Calu3 (cell line): ENCODE measurements at places on chromosomes 16 and 17. TPM values are rescaled to one million over a fixed set of nuclear protein-coding genes. Genes with fewer than 3 reads are reported as not detected.

C16orf92 gene
- total RNA-seq: not detected in 2 replicates

GRCh38 chr17:15782866-15783265, 50.8 kb downstream of the TBC1D26 start:
- DNase-seq: peak; percentile 4
- no peaks in the 10 kb centered on the region for H3K27me3 ChIP-seq
- peaks cover 10% of the 10 kb centered on the region for H3K36me3 ChIP-seq
- H3K4me3 ChIP-seq: peak overlapping the region; percentile 48
- no peaks in the 10 kb centered on the region for H3K4me1 ChIP-seq

GSG1L gene
- total RNA-seq: not detected in 2 replicates

DNA sequence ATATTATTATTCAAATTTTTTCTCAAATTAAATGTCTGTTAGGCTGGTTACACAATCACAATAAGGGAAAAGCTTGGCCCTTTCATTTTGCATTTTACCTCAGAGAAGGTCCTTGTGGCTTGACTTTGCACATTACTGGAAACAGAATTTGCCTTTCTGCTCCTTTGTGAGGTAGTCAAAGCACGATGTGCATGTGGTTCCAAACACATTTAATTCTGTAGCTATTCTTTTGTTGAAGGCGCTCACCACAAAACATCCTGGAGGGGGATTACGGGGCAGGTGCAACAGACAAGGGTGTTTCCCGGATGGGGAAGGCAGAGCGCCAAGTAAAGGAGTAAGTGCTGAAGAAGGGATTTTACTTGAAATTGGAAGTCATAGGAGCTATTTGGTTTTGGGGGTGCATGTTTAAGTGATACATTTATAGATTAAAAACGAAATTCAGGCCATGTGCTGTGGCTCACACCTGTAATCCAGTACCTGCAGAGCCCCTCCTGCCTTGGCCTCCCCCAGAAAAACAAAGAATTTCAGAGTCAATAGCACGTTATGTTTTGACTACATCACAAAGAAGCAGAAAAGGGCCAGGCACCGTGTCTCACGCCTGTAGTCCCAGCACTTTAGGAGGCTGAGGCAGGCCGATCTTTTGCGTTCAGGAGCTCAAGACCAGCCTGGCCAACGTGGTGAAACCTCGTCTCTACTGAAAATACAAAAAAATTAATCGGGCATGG, 31.2 kb upstream of the TENT4B start:
- DNase-seq: no peak
- H3K4me3 ChIP-seq: no peak overlapping the region
- H3K4me1 ChIP-seq: no peaks in the 10 kb centered on the region
- peaks cover 14% of the 10 kb centered on the region for H3K27me3 ChIP-seq
- no peaks in the 10 kb centered on the region for H3K36me3 ChIP-seq

DNA sequence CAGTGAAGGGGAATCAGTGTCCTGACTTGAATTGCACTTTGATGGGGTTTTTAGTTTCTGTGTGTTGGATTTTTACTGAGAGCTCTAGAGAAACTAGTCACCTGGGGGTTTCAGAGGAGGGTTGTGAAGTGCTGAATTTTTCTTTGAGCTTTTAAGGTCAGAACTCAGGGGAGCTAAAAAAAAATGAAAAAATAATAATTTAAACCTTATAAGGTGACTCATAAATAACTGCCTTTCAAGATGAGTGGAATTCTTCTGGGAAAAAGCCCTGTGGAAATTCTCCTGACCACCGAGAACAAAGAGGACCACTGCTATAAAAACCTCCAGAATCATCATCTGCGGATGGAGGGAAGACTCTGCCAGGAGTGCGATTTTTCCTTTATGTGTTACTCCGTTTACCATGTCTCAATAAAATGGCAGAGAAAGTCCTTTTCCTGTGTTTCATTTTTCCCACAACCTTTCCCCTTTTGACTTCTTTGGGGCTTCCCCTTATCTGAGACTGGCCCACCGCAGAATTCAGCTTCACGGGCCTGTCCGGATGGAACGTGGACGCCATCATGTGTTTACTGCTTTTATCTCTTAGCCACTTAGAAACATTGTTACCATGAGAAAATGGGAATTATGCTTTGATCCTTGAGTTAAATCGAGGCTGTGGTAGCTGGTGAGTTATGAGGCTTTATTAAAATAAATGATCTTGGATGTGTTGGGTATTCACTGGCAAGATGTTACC, 39.7 kb downstream of the RPTOR start:
- DNase-seq: no peak
- no peak overlapping the region for H3K4me3 ChIP-seq
- H3K27me3 ChIP-seq: no peaks in the 10 kb centered on the region
- H3K36me3 ChIP-seq: peaks cover 6% of the 10 kb centered on the region

DNA sequence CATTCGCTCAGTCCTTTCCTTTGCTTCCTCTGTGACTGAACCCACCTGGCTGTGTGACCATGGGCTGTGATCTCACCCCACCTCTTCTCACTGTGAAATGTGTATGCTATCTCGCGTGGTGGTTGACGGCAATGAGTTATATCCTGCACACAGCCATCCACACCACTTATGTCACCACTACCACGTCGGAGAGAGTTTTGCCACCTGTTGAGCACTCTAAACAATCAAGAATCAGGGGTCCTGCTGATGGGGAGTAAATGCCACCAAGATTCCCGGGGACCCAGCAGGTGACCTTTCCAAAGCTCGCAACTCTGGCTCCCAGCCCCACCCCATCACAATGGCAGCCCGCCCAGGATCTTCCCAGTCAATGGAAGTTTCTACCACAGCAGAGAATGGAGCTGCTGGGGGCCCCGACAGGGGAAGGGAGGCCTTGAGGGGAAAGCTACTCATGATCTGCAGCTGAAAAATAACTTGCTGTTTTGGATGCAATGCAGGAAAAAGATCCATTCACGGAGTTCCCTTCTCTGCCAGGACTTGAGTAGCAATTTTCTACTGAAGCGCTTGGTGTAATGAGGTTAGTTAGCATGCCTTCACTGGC, 26.2 kb upstream of the RCVRN start:
- DNase-seq: no peak
- H3K36me3 ChIP-seq: no peaks in the 10 kb centered on the region
- H3K4me1 ChIP-seq: no peaks in the 10 kb centered on the region
- no peak overlapping the region for H3K4me3 ChIP-seq
- no peaks in the 10 kb centered on the region for H3K27me3 ChIP-seq

DNA sequence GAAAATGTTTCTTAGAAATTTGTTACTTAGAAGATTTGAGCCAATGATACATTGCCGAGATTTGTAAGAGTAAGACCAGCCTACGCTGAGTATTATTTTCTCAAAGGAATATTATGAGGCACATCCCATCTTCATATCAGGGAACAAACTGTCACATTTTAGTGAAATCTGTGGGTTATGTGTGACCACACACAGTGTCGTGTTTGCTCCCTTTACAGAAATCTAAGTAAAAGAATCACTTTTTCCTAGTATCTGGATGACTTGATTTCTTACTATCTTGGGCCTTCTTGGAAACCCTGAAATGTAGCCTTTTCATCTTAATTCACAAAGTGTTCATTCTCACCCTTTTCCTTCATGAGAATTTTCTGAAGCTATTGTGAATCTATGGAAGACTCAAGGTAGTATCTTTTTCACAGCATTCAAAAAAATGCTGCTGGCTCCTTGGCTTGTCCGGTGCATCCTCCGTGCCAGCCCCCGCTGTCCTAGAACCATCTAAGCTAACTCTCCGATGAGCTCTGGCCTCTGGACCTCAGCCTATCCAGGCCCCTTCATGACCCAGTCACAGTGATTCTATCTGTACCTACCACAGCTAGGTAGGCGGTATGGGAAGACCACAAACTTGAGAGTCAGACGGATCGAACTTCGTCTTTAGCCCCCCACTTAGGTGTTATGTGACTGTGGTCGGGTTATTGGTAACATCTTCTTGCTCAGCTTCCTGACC, 524.3 kb downstream of the MAF start:
- H3K27ac ChIP-seq: no peak overlapping the region
- H3K4me3 ChIP-seq: no peak overlapping the region
- no peak for DNase-seq
- no peaks in the 10 kb centered on the region for H3K27me3 ChIP-seq
- H3K4me1 ChIP-seq: no peaks in the 10 kb centered on the region

DNA sequence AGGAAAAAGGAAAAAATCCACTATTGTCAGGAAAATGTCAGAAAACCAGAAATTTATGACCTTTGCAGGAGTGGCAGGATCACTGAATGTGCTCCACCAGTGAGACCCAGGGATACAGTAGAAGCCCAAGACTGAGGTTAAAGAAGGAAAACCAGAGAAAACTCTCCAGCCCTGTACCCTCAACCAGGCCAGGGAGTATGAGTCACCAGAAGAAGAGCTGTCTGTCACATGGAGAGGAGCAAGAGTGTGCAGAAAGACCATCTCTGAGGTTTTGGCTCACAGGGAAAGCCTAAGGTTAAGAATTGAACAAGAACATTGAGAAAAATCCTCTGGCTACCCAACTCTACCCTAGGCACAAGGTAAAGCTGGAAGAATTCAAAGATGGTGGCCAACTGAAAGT, 47.6 kb upstream of the MON1B start:
- no peaks in the 10 kb centered on the region for H3K36me3 ChIP-seq
- DNase-seq: no peak
- H3K27me3 ChIP-seq: no peaks in the 10 kb centered on the region
- no peak overlapping the region for H3K4me3 ChIP-seq
- H3K4me1 ChIP-seq: no peaks in the 10 kb centered on the region
- no peak overlapping the region for H3K27ac ChIP-seq

DNA sequence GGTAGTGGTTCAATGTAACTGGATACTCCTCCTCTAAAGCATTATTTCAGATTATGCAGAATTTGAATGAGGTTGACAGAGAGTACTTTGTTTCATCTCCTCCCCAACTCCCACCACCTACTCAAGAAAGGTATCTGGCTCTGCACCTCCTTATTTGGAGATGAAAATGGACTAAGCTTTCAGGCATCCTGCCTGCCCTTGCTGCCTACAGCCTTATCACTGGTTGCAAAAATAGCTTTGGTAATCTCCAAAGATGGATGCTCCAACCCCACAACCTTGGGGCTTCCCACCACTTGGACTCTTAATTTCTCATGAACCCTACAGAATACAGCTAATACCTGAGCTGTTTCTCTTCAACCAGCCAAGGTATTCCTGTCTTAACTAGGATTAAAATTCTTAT, 45.3 kb upstream of the CORO6 start:
- no peak overlapping the region for H3K27ac ChIP-seq
- H3K4me1 ChIP-seq: peaks cover 20% of the 10 kb centered on the region
- no peak overlapping the region for H3K4me3 ChIP-seq
- H3K27me3 ChIP-seq: no peaks in the 10 kb centered on the region
- no peak for DNase-seq

DNA sequence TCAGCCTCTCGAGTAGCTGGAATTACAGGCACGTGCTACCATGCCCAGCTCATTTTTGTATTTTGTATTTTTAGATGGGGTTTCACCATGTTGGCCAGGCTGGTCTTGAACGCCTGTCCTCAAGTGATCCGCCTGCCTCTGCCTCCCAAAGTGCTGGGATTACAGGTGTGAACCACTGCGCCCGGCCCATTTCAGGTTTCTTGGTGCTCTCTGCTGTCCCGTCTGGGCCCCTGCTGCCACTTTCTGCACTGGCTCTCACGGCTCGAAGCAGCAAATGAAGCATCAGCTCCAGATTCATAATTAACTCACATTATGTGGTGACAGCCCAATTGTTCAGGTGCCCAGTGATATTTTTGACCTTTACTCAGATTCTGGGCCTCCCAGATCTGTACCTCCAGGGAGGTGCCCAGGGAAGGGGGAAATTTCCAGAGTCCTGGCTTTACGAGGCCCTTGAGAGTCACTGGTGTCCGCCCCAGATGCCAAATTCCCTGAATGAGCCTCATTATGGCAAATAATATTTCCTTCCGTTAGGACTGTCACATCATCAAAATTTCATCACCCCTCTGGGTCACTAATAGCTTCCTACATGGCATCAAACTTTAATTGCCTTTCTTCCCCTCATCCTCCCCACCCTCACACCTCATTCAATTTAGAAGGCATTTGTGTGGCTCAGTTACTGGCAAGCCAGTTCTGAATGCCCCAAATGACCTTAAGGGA, 9.0 kb downstream of the SDK2 start:
- peaks cover 8% of the 10 kb centered on the region for H3K36me3 ChIP-seq
- H3K27ac ChIP-seq: no peak overlapping the region
- peaks cover 95% of the 10 kb centered on the region for H3K27me3 ChIP-seq
- no peaks in the 10 kb centered on the region for H3K4me1 ChIP-seq

FOXO3B gene
- total RNA-seq: 2.3 and 3.2 TPM in 2 replicates

C17orf113 gene
- total RNA-seq: 4.2 and 4.5 TPM in 2 replicates

GRCh38 chr17:48100591-48101011, 677 bp downstream of the CBX1 start:
- peak overlapping the region; percentile 87 for H3K4me3 ChIP-seq
- H3K4me1 ChIP-seq: peaks cover 27% of the 10 kb centered on the region
- H3K27me3 ChIP-seq: no peaks in the 10 kb centered on the region
- peak; percentile 74 for DNase-seq
- peaks cover 38% of the 10 kb centered on the region for H3K36me3 ChIP-seq

DPEP1 gene
- not detected in 2 replicates for total RNA-seq

NXN gene
- total RNA-seq: 1.8 and 2.3 TPM in 2 replicates

DNA sequence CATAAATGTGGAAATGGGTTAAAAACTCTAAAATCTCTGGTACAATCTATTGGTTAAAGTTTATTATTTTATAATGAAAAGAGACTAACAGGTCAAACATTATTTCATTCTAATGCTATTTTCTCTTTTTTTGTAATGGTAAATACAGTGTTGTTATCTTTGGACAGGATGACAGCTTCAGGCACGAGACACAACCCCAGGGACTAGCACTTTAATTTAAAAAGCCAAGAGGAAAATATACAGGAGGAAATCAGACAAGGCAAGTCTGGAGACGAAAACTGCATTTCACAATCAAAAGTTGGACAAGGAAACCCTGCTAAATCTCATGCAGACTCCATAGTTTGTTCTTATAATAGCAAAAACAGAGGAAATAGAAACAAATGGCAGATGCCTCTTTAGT, 589.1 kb upstream of the CDH8 start:
- no peaks in the 10 kb centered on the region for H3K27me3 ChIP-seq
- no peak overlapping the region for H3K4me3 ChIP-seq
- H3K36me3 ChIP-seq: no peaks in the 10 kb centered on the region

VWA3A gene
- total RNA-seq: 0.33 and 0.51 TPM in 2 replicates

TMC8 gene
- 1.1 and 2.1 TPM in 2 replicates for total RNA-seq

CIBAR2 gene
- total RNA-seq: not detected in 2 replicates

GRCh38 chr16:74305978-74306784, 9.6 kb downstream of the PSMD7 start:
- no peak for DNase-seq
- H3K27me3 ChIP-seq: no peaks in the 10 kb centered on the region
- no peak overlapping the region for H3K27ac ChIP-seq

TP53TG3F gene
- not detected in 2 replicates for total RNA-seq

DNA sequence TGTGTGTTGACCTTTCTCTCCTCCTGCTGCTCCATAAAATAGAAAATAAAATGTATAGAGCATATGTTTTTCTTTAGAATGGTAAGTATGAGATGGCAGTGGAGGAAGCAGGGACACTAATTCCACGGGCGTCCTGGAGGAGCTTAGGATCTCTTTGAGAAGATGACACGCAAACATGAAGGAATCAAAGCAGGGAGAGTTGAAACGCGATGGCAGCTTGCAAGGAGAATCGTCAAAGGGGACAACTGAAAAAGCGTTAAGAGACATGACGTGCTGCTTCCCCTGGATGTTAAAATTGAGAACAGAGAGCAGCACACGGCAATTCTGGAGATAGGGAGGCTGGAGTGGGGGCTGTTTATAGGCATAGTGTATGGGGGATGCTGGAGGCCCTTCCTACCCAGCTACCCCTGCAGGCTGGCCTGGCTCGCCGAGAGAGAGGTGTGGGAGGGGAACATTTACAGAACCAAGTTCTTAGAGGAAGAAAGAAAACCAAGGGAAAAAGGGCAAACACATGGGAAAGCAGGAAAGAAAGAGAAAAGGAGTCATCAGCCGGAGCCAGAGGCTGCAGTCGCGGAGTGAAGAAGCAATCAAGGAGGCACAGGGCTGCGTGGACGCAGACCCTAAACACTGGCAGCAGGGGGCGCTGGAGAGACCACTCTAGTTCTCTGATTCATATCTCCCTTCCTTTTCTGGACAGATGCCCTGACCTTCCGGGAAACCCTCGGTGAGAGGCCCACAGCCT, 55.8 kb downstream of the MYH13 start:
- H3K4me1 ChIP-seq: no peaks in the 10 kb centered on the region
- H3K36me3 ChIP-seq: no peaks in the 10 kb centered on the region
- no peak overlapping the region for H3K27ac ChIP-seq
